RWPE1 (cell line): ENCODE measurements at places on chromosomes 6 and 20.

DNA sequence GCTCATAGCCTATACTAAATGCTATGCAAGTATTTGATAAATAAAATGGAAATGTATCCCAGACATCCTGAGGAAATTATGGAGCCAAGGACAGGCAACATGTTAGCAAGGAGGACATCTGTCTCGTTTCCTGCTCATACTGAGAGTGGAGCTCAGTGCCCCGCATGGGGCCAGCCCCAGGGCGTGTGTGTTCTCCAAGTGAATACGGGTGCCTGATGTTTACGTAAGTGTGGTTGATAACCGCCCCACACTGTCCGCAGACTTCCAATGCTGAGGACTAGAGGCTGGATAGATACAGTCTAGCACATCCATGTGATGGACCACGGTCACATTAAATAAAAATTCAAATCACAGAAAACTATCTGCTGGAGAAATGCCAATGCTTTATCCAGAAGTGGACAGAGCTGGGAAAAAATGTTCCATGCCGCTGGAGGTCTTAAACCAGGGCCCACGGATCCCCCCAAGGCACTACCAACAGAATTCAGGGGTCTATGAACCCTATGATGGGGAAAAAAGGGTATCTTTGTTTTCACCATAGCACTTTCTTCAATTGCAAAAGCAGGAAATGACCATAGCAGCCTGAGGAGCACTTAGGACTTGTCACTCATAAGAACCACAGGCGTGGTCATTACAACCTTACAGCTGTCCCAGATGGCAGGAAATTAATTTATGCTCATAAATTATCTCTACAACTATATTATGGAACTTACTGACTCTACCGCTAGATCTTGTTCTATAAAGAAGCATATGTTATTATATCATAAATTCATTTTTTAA is 24.9 kb downstream of the TGM2 start:
- no peak for DNase-seq

DNA sequence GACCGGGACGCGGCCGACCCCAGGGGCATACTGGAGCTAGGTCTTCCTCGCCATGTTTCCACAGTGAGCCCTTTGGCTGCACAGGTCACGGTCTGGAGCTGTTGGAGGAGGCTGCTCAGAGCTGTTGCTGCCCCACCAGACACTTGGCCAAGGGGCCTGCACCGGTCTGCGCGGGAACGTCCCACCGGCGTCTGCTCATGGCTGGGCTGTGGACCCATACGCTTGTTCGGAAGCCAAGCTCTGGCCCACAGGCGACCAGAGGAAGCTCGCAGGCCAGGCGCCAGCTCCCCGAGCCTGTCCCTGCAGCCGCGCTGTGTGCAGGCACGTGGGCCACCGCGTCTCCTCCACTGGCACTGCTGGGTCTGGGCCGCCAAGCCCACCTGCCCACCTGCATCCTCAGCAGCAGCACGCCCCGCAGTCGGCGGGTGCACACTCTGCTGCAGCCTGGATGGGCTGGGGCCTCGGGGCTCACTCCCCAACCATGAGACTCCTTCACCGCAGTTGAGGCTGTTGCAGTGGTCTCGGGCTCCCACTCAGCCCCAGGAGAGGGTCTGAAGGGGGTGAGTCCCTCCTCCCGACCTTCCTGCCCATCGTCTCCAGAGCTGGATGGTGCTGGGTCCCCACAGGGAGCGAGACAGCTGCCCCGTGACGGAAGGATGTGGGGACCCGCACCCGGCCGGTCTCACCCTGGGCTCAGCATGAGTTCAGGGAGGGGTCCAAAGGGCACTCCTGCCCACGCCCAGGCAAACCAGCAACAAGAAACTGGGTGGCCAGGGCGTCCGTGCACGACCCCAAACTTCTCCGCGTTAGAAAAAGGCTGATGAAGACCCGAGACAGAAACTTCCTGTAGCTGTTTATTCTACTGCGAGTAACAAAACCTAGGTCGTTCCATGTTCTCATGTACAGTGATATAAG is 15.5 kb upstream of the TCFL5 start:
- DNase-seq, result no peak

GRCh38 chr6:155483858-155484257 is 28.2 kb upstream of the NOX3 start:
- no peak for DNase-seq

DNA sequence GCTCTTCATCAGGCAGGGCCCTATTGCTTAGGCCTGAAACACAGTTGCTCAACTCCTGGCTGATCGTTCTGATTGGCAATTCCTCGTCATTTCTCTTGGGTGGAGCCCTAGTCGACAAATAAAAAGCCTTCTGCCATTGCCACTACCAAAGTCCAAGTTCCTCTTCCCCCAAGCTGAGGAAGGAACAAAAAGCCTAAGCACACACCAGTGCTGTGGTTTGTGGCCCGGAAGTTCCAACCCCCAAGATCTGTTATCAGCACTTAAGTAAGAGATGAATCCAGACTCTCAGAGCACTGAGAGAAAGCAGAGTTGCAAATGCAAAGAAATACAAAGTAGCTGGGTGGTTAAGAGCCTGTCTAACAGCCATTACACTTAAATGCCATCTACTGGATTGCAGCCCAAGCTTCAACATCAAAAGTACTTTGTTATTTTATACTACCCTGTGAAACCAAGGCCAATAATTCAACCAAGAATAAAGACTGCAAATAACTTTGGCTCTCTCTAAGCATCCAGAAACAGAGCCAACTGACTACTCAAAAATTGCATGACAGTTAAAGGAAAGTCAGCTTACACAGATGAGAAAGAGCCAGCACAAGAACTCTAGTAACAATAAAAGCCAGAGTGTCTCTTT is 1024.0 kb downstream of the GRIK2 start:
- DNase-seq, result no peak

- DNase-seq, result no peak
Observed at GRCh38 chr6:6829872-6830685, 241.6 kb downstream of the LY86 start.

GRCh38 chr20:16576219-16576618 is 3.0 kb upstream of the KIF16B start:
- no peak for DNase-seq

- DNase-seq, result no peak
Observed at GRCh38 chr6:37315157-37315515, 38.6 kb upstream of the RNF8 start.

GRCh38 chr20:23257848-23258746 is 92.5 kb upstream of the NXT1 start:
- peak; percentile 80 for DNase-seq

DNA sequence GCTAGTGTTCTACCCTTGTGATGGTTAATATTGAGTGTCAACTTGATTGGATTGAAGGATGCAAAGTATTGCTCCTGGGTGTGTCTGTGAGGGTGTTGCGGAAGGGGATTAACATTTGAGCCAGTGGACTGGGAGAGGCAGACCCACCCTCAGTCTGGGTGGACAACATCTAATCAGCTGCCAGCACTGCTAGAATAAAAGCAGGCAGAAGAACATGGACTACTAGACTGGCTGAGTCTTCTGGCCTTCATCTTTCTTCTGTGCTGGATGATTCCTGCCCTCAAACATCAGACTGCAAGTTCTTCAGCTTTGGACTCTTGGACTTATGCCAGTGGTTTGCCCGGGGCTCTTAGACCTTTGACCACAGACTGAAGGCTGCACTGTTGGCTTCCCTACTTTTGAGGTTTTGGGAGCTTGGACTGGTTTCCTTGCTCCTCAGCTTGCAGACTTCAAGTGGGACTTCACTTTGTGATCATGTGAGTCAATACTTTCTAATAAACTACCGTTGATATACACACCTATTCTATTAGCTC is 50.1 kb downstream of the SDHAF4 start:
- no peak for DNase-seq

- DNase-seq, result no peak
Observed at GRCh38 chr20:21388566-21388965, 8.8 kb downstream of the NKX2-4 start.

GRCh38 chr20:63359937-63360849 is 956 bp downstream of the CHRNA4 start:
- no peak for DNase-seq

- peak; percentile 45 for DNase-seq
Observed at GRCh38 chr6:138115877-138116660, 8.8 kb upstream of the PERP start.

DNA sequence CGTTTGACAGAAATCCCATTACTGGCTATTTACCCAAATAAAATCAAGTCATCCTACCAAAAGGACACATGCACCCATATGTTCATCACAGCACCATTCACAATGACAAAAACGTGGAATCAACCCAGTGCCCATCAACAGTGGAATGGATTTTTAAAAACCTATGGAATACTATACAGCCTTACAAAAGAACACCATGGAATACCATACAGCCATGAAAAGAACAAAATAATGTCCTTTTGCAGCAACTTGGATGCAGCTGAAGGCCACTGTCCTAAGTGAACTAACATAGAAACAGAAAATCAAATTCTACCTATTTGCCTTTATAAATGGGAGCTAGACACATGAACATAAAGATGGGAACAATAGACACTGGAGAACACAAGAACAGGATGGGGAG is 17.4 kb upstream of the IPCEF1 start:
- no peak for DNase-seq

DNA sequence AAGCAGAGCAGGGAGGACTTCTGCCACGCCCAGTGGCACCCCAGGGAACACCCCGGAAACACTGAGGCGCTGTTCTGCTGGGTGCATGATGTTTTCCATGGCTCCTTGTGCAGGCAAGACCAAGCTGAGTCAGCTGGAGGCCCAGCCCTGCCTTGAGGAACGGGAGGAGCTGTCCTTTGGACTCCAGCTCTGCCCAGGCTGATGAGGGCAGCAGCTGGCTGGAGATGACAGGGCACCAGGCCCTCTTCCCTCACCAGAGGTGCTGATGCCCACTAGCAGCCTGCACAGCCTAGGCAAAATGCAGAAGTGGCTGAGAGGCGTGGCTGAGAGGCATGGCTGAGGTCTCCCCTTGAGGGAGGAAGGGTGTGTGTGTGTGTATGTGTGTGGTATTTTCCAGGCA is 2.4 kb downstream of the C6orf132 start:
- peak; percentile 89 for DNase-seq

DNA sequence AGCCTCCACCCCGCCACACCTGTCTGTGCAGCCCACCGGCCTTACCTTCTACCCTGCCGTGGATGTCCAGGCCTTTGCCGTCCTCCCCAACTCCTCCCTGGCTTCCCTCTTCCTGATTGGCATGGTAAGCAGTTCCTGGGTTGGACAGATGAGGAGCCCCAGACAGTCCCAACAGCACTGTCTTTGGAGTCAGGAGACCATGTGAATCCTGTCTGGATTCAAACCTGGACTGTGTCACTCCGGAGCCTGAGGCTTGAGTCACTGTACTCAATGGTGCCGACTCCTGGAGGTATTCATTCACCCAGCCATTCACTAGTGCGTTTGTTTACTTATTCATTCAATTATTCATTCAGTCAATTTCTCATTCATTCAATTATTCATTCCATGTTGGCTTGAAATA is 20.0 kb upstream of the LBP start:
- no peak for DNase-seq

DNA sequence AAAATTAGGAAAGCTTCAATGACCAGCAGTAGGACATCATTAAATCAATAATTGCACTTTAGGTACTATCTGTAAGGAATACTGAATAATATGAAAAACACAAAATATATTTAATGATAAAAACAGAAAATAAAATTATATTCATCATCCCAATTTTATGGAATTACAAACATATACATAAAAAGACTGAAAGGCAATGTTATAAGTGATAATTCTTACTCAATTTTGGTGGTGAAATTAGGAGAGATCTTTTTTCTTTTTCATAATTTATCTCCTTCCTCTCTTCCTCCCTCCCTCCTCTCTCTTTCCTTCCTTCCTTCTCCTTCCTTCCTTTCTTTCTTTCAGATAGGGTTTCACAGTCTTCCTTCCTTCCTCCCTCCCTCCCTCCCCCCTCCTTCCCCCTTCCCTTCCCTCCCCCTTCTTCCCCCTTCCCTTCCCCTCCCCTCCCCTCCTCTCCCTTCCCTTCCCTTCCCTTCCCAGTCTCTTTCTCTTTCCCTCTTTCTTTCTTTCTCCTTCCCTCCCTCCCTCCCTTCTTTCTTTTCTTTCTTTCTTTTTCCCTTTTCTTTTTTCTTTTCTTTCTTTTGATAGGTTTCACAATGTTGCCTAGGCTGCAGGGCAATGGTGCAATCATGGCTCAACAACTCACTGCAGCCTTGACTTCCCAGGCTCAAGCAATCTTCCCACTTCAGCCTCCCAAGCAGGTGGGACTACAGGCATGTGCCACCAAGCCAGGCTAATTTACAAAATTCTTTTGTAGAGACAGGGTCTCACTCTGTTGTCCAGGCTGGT is 36.8 kb downstream of the RSPH3 start:
- DNase-seq, result no peak

DNA sequence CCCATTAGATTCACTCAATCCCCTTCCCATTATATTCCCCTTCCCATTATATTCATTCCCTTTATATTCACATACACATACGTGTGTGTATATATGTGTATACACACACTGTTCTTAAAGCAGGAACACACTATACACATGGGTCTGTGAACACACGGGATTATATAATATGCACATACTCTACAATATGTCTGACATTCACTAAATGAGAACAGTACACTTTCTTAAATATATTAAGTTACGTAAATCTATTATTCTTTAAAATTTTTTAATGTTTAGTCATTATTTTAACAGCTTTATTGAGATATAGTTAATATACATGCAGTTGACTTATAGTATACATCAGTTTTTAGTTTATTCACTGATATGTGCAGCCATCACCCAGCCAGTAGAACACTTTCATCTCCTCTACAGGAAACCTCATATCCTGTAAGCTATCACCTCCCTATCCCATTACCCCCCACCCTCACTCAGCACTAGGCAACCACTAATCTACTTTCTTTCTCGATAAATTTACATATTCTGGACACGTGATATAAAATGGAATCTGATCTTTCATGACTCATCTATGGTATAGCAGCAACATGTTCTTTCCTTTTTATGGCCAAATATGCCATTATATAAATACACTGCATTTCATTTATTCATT is 13.9 kb upstream of the SUMO4 start:
- DNase-seq, result no peak

- DNase-seq, result no peak
Observed at GRCh38 chr6:32501016-32501415, 29.1 kb downstream of the HLA-DRB5 start.

GRCh38 chr20:52083627-52084232 is 107.8 kb downstream of the ZFP64 start:
- peak; percentile 82 for DNase-seq

DNA sequence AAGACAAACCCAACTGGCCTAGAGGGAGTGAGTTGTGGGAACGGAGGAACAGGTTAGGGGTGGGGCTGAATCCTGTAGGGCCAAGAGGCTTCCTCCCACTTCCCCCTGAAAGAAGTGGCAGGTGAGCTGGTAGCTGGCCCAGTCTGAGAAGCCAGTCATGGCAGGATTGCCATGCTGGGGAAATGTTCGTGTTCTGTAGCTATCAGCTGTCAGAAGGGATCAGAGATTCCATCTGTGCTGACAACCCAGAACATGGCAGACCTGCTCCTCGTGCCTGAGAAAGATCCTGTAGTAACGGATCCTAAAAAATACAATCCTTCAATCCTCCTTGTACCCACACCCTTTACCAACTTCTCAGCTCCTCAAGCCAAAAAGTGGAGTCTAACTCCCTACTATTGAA is 43.0 kb downstream of the BANF2 start:
- no peak for DNase-seq

GRCh38 chr20:4122926-4123325 is 107.6 kb upstream of the RNF24 start:
- DNase-seq, result no peak
